ENCODE measurements at places on chromosomes 16 and 17.

GRCh38 chr17:9999919-10000695 is 95.0 kb upstream of the RCVRN start:
- ATAC-seq: no peak

GRCh38 chr16:8370374-8371270 is 219.7 kb downstream of the TMEM114 start:
- no peak for ATAC-seq

DNA sequence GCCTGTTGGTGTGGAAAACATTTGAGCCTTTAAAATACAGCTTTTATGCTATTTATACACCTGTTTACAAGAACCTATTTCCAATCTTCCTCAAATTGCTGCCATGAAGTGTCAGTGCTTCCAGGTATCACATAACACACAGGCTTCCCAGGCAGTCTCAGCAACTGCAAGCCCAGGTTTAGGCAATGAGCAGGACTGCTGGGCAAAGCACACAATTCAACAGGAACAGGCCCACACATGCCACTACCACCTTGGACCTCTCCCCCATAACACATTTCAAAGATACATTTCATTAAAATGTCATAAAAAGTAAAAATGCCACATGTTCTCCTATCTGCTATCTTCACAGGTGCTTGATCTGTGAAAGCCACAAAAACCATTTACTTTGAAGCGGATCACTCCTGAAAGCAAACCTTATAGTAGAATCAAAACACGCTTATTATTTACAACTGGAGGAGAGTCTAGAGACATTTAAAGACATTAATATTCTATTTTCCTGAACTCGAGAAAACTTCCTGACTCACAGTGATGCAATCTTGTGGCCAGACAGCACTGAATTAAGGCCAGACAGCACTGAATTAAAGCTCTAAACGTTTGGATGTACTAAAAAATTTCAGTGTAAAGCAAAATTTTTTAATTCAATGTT is 31.5 kb downstream of the ANKFY1 start:
- ATAC-seq: no peak

- ATAC-seq: no peak
These were observed 36.3 kb downstream of the PECAM1 start for GRCh38 chr17:64354396-64354795.

GRCh38 chr16:85859818-85860125 is 39.2 kb upstream of the IRF8 start:
- ATAC-seq: no peak

DNA sequence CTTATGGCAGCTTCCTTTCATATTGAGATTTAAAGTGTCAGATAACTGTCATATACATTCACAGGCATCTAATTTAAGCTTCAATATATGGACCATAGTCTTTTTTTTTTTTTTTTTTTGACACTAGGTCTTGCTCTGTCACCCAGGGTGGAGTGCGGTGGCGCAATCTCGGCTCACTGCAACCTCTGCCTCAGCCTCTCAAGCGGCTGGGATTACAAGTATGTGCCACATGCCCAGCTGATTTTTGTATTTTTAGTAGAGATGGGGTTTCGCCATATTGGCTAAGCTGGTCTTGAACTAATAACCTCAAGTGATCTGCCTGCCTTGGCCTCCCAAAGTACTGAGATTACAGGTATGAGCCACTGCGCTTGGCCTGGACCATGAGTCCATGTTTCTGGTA is 13.6 kb downstream of the CEP95 start:
- ATAC-seq: no peak

DNA sequence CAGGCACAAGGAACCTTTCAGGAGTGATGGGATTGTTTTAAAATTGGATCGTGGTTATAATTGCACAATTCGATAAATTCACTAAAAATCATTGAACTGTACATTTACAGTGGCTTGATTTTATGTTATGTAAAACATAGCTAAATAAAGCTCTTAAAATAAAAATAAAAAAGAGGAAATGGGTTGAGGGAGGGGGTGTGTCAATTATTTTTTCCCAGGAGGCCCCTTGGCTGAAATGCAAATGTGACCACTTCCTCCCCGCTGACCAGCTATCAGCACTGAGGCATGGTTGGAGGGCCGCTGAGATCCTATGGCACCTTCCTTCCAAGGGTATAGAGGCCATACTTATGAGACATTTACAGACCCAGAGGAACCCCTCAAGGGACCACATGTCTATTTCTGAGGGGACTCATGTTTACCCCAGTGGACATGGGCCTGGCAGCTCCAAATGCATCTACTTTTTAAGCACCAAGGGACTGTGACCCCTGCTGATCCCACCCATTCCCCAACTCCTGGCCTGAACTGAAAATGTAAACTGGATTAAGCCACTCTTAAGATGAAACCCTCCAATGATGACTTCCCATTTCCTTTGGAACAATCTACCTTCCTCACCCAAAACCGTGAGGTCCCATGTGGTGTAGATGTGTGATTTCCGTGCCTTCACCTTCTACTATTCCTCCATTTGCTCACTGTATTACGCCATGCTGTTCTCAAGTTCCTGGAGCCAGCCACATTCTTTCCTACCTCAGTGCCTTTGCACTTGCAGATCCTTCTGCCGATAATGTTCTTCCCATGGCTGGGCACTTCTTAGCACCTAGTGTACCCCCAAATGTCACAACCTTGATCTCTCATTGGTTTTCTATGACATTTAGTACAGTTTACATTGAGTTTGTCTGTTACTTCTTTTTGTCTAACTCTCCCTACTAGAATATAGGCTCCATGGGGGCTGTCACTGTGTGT is 2.8 kb upstream of the IL21R start:
- ATAC-seq: no peak

DNA sequence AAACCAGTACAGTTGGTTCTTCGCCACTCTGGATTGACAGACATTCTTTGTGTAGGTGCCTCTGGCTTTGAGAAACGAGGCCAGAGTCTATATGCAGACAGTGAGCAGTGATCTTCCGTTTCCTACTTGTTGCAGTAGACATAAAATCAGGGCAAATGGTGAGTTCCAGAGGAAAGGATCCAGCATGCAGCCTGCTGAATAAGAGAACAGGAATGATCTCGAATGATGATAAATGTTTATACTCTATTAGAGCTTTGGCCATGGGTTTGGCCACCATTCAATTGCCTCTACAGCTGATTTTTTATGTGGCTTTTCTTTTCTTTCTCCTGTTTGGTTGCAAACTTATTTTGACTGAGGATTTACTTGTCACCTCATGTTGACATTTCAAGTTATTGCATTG is 286.7 kb downstream of the IRX3 start:
- no peak for ATAC-seq

DNA sequence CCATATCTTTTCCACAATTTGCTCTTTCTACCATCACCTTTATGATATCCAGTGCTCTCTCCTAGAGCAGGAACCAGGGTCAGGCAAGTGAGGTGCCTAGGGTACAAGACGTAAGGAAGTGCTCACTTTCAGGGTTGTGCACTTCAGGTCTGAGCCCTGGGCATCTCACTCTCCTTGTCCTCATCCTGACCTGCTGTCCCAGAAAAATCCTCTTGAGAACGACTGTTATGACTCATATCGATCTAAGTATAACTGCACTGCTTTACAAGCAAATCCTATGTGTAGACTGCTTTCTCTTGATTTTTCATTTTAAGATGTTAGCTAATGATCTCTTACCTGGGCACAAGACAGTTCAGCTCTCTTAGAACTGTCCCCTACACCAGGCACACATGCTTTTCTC is 100.1 kb downstream of the TMEM100 start:
- no peak for ATAC-seq

DNA sequence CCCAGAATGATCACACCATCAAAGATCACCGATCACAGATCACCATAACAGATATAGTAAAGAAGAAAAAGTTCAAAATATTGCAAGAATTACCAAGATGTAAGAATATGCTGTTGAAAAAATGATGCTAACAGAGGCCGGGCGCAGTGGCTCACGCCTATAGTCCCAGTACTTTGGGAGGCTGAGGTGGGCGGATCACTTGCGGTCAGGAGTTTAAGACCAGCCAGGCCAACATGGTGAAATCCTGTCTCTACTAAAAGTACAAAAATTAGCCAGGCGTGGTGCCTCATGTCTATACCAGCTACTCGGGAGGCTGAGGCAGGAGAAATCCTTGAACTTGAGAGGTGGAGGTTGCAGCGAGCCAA is 53.2 kb downstream of the CPPED1 start:
- peak; percentile 9 for ATAC-seq

DNA sequence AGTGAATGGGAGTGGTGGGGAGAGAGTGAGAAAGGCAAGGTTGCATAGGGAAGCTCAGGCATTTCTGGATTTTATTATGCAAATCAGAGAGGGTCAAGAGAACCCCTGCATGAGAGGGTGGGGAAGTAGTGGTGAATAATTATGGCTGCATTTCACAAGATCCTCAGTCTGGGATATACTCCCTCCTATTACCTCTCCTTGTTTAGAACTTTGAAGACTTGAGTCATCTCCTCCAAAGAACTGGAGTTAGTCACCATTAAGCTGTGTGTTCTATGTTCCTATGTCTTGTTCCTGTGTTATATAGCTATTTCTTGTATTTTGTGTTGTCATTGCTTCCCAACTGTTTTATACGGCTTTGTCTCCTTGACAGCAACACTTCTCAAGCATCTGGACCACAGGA is 18.4 kb downstream of the SOX9 start:
- no peak for ATAC-seq

DNA sequence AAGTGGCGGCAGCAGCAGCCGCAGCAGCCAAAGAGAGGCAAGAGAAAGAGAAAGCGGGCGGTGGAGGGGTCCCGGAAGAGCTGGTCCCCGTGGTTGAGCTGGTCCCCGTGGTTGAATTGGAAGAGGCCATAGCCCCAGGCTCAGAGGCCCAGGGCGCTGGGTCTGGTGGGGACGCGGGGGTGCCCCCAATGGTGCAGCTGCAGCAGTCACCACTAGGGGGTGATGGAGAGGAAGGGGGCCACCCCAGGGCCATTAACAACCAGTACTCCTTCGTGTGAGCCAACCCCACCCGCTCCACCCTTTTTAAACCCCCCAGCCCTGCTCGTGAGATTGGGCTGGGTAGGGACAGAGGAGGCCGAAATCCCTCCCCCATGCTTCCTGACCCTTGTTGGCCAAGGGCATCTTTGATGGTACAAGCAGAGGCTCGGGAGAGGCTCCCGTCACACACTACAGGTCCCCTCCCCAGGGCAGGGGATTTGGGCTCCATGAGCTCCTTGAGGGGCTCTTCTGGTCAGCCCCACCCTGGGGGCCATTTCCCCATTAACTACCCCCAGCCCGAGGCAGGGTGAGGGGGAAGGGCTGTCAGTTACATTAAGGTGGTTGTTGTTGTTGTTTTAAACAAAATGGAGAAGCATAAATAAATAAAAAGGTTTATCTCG is 4.6 kb upstream of the ATP2A1 start:
- ATAC-seq: peak; percentile 81

- ATAC-seq: no peak
These were observed 154.2 kb downstream of the MRM1 start for GRCh38 chr17:36755586-36755985.

- no peak for ATAC-seq
These were observed 614.4 kb downstream of the CDH11 start for GRCh38 chr16:64507240-64508024.

DNA sequence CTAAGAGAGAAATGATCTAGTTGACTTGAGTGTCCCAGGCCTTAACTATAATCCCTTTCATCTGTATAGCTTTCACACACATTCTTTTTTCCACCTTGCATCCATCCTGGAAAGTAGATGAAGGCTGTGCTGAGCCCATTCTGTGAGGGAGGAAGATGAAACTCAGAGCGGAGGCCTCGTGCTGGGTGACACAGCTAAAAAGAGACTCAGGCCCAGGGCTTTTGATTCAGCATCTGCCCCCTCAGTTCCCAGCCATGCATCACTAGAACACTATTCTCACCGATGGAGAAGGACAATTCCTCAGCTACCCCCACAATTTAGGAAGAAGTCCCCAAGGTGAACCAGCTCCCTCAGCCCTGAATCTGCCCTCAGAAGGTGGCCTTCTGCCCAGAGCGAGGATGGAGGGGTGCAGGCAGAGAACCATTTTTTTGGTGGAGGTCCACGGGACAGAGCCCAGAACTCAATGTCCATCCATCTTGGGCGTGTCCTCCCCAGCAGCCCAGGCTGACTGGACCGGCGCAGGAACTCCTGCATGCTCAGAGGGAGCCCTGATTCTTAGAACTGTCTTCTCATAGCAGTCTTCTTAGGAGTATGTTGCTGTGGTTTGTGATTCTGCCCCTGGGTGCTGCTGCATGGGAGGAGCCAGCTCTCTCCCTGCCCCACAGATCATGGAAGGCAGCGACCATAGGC is 5.8 kb upstream of the MYCBPAP start:
- no peak for ATAC-seq

- peak; percentile 9 for ATAC-seq
These were observed 415 bp upstream of the FOXF1 start for GRCh38 chr16:86509759-86510464.

- no peak for ATAC-seq
These were observed 72.4 kb downstream of the CES1 start for GRCh38 chr16:55760310-55761001.

GRCh38 chr16:12096157-12096777 is 119.7 kb downstream of the SNX29 start:
- no peak for ATAC-seq

Data from activated CD4-positive, CD25-positive, alpha-beta regulatory T cell treated with anti-CD3 and anti-CD28 coated beads, Interleukin-2, amount 50 U/mL, for 24 hours (primary cell).